ENCODE measurements at places on chromosomes 11 and 22. TPM values are rescaled to one million over a fixed set of nuclear protein-coding genes. Genes with fewer than 3 reads are reported as not detected.

The LARGE2 gene
- 2.4 TPM for total RNA-seq

The AIFM3 gene
- total RNA-seq = 0.48 TPM

The MS4A2 gene
- total RNA-seq = 0.57 TPM

The KCTD14 gene
- 21.3 TPM for total RNA-seq

The UBQLNL gene
- total RNA-seq = 0.85 TPM

GRCh38 chr22:40637183-40638150 is 948 bp upstream of the MRTFA start:
- H3K27ac ChIP-seq = peak overlapping the region; percentile 95
- no peaks in the 10 kb centered on the region for H3K36me3 ChIP-seq
- DNase-seq = peak; percentile 24
- H3K4me1 ChIP-seq = peaks cover 9% of the 10 kb centered on the region

- no peak overlapping the region for H3K27ac ChIP-seq
- H3K36me3 ChIP-seq = no peaks in the 10 kb centered on the region
- H3K4me1 ChIP-seq = no peaks in the 10 kb centered on the region
These were observed 882.7 kb downstream of the BRD1 start for GRCh38 chr22:48944751-48945620.

GRCh38 chr11:65549096-65549495 is 9.1 kb downstream of the LTBP3 start:
- H3K27me3 ChIP-seq = no peaks in the 10 kb centered on the region
- H3K4me3 ChIP-seq = no peak overlapping the region
- H3K4me1 ChIP-seq = peaks cover 5% of the 10 kb centered on the region
- peaks cover 34% of the 10 kb centered on the region for H3K36me3 ChIP-seq

- H3K4me1 ChIP-seq = no peaks in the 10 kb centered on the region
- no peak overlapping the region for H3K4me3 ChIP-seq
- no peaks in the 10 kb centered on the region for H3K36me3 ChIP-seq
- H3K27me3 ChIP-seq = no peaks in the 10 kb centered on the region
These were observed 23.2 kb downstream of the IFITM10 start for GRCh38 chr11:1727096-1727690.

DNA sequence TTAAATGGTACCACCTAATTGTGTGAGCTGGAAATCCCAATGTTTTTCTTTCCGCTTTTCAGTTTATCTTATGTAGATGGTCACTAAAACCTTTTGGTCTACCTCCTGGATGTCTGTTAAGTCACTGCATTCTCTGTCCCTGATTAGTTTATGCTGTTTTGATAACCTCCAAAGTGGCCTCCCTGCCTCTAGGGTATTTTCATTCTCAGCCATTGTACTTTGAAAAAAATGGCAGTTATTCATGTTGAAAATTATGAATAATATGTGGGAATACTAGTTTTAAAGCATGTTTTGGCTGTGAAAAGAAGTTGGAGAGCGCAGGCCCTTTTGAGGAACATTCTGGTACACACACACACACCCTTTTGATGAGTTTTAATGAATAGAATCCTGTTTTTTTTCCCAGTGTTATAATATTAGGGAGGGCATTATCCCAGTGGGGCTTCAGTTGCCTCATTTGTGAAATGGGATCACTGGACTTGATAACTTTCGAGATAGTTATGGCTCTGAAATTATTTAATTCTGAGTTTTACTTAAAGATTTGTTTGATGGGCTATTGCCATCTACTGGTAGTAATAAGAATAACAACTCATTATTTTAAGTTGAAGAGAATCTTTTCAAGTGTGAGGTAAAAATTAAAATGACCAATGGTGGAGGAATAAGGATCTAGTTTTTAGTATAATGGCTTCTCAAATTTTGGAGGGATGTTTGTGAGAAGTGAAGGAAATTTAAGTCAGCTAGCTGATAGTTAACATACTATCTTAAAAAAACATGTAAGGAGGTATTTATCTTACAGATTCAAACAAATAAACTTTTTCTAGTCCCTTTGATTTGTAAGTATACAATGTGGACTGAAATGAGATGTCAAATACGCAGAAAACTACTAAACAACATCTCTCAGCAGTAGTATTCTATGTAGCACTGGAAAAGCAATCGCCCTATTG is 3.9 kb downstream of the FDX1 start:
- no peaks in the 10 kb centered on the region for H3K36me3 ChIP-seq
- DNase-seq = peak; percentile 68
- no peaks in the 10 kb centered on the region for H3K27me3 ChIP-seq
- no peak overlapping the region for H3K4me3 ChIP-seq
- H3K27ac ChIP-seq = no peak overlapping the region

DNA sequence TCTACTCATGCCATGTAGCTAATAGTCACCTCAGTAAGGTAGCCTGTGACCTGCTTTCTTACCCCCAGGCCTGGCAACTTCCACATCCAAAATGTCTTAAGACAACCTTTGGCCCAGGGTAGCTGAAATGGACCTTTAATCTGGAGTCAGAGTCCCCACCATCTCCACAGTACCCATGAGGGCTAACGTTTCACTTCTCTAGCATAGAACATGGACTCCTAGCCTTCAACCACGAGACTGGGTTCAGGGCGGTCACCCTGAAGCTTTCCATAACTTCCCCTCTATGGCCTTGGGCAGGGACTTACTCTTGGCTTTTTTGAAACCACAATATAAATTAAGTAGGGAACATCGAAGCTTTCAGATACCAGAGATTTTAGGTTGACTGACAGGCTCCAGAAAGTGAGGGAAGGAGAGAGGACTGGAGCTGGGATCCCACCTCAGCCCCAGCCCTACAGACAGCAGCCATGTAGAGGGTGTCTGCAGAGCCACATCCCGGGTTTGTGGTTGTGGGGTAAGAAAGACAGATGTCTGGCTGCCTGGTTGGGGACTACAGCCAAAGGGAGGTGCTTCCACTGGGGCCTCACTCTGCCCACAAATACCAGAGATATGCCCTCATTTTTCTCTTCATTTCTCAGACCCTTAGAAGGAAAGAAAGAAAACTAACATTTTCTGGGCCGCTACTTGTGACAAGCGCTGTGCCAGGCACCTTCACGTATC is 2.6 kb downstream of the TBC1D10A start:
- H3K4me3 ChIP-seq = no peak overlapping the region
- DNase-seq = no peak
- peak overlapping the region; percentile 54 for H3K27ac ChIP-seq
- peaks cover 14% of the 10 kb centered on the region for H3K4me1 ChIP-seq
- no peaks in the 10 kb centered on the region for H3K27me3 ChIP-seq

- peak within 1 kb of the TSS; percentile 82 for H3K4me3 ChIP-seq
- peak within 1 kb of the TSS; percentile 89 for H3K27ac ChIP-seq
- DNase-seq = peak; percentile 99
- no peaks in the 10 kb centered on the region for H3K27me3 ChIP-seq
- no peaks in the 10 kb centered on the region for H3K36me3 ChIP-seq
These were observed at the start of gene BRMS1 for GRCh38 chr11:66344550-66345315. Gene BRMS1 (minus strand): TSS chr11:66345104. CDS start chr11:66342234, 2,870 bp downstream.

DNA sequence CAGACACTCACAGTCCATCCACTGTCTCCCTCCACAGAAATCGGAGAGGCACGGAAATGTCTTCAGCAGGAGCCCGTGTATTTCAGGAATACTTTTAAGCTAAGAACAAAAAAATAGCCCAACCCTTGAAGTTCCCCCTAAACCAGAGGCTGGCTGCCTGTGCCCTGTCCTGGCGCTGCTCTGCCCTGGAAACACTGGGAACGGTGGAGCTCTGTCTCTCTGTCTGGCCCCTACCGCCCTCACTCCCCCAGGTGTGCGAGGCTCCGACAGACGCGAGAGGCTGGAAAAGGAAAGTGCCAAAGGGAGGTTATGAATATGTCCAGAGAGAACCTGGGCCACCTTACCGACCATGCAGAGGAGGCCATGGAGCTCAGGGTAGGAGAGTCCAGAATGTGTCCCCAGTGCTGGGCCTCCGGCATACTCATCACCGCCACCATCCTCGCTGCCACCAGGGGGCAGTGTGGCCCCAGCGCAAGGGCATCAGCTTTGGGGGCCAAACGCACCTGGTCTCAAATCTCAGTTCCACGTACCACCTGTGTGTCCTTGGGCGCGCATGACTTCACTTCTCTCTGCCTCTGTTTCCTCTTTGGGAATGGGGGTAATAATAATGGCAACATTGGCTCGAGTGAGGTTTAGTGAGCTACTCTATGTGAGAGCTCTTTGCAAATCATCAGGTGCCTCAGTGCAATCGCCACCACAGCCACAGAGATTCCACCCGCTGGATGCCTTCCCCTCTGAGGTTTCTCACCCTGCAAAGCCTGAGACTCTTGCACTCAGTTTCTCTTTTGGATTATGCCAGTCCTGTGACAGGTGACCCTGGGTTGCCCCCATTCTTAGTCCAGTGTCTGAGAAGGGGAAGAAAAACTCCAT is 10.4 kb upstream of the SLCO2B1 start:
- peaks cover 7% of the 10 kb centered on the region for H3K27me3 ChIP-seq
- peak; percentile 51 for DNase-seq
- H3K36me3 ChIP-seq = no peaks in the 10 kb centered on the region
- no peak overlapping the region for H3K4me3 ChIP-seq
- no peak overlapping the region for H3K27ac ChIP-seq

DNA sequence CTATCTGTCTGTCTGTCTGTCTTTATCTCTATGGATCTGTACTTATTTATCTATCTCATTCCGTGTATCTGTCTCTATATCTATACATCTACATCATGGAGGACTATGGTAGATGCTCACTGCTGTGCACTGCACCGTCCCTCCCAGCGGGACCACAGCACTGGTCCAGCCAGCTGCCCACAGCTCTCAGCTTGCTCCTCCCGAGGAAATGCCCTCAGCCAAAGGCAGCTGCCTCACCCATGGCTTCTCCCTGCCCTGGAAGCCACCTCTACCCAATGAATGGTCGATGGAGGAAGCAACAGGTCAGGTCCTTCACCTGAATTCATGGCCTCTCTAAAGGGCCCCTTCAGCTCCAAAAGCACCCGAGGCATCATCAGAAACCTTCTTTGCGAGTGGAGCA is 14.7 kb upstream of the CD81 start:
- no peaks in the 10 kb centered on the region for H3K4me1 ChIP-seq
- H3K4me3 ChIP-seq = no peak overlapping the region
- DNase-seq = no peak

DNA sequence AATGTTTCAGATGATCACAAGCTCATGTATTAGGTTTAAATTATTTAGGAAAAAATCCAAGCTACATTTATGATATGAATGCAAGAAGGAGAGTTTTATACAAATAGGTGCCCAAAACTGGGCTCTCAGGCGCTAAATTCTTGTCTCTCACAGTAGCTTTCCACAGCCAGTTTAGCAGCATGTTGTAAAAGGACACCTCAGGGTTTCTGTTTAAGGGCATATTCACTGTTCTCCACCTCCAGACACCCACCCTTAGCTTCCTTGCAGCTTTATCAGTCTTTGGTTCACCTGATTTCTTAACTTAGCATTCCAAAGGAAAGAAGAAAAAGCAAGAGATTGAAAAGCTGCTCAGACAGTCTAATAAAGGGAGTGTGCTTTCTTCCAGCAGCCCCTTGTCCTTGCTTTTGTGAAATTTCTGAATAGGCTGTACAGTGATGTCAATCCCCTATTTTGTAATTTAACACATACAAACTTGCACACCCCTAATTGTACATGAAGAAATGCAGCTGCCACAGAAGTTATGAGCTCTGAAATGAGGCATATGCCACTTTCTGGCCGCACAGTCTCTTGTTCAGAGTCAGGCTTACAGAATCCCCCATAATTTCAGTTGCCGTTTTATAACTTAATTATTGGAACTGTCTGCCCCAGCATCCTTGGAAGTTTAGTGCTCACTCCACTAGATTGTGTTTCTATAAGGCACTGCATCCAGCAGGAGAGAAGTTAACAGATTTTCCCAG is 262.1 kb downstream of the DDX10 start:
- no peaks in the 10 kb centered on the region for H3K36me3 ChIP-seq
- no peak overlapping the region for H3K27ac ChIP-seq
- H3K4me3 ChIP-seq = no peak overlapping the region
- H3K27me3 ChIP-seq = no peaks in the 10 kb centered on the region
- DNase-seq = peak; percentile 88

DNA sequence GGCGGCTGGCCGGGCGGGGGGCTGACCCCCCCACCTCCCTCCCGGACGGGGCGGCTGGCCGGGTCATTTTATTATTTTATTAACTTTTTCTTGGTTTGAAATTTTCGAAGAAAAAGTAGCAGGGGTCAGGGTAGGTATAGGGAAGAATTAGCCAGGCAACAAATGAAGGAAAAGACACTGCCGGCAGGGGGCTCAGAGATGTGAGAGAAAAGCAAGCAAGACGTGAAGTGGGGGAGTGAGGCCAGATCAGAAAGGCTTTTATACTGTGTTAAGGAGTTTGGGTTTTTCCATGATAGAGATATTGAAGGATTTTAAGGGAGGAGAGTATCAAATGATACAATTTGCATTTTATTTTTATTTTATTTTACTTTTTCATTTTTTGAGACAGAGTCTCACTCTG is 19.0 kb downstream of the RNF214 start:
- no peaks in the 10 kb centered on the region for H3K4me1 ChIP-seq
- H3K27ac ChIP-seq = no peak overlapping the region
- peaks cover 32% of the 10 kb centered on the region for H3K36me3 ChIP-seq
- no peak for DNase-seq
- H3K27me3 ChIP-seq = no peaks in the 10 kb centered on the region

- DNase-seq = no peak
- peaks cover 2% of the 10 kb centered on the region for H3K36me3 ChIP-seq
- H3K27me3 ChIP-seq = no peaks in the 10 kb centered on the region
- no peak overlapping the region for H3K4me3 ChIP-seq
These were observed 1.7 kb downstream of the AP1B1 start for GRCh38 chr22:29386708-29387107.

DNA sequence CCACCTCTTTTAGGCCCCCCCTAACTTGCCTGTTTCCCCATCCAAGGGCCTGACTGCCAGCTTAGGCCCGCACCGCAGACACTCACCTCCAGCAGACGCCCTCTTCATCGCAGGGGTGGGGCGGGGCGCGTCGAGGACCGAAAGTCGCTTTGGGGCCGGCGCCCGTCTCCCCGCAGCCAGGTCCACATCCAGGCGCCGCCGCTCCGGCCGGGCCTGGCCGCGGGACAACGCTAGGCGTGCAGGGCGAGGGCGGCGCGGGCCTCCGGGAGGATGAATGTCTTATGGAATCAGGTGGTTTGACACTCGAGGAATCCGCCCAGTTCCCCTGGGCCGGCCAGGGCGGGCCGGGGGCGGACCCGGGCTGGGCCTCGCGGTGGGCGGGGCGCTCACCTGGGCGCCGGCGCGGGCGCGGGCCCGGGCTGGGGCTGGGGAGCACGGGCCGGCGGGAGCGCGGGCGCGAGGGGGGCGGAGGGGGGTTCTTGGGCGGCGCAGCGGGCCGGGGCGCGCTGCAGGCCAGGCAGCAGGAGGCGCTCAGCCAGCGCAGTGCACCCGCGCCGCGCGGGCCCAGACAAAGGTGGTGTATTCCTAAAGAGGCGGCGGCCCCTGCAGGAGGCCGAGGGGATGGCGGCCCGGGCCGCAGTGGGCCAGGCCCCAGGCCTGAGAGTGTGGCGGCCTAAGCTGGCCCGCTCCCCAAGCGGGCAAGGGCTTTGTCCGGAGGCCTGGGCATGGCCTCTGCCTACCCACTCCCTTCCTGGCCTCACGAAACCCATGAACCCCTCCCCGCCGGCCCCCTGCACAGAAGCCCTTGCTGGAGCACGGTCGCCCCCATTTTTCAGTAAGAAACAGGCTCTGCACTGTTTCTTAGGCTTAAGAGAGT is 177.6 kb downstream of the IGLL1 start:
- H3K27me3 ChIP-seq = no peaks in the 10 kb centered on the region
- H3K27ac ChIP-seq = no peak overlapping the region
- H3K4me3 ChIP-seq = no peak overlapping the region
- H3K4me1 ChIP-seq = no peaks in the 10 kb centered on the region
- DNase-seq = peak; percentile 83
- no peaks in the 10 kb centered on the region for H3K36me3 ChIP-seq

- no peaks in the 10 kb centered on the region for H3K36me3 ChIP-seq
- DNase-seq = peak; percentile 50
- no peak overlapping the region for H3K27ac ChIP-seq
- no peaks in the 10 kb centered on the region for H3K27me3 ChIP-seq
These were observed 364.2 kb downstream of the TENM4 start for GRCh38 chr11:79076526-79077115.
